ENCODE measurements at places on chromosomes 7 and 10. TPM values are rescaled to one million over a fixed set of nuclear protein-coding genes. Genes with fewer than 3 reads are reported as not detected.

Gene PHKG1
- 0.26 TPM for total RNA-seq

Gene CNNM2
- total RNA-seq, result 3.9 TPM

Gene LBX1
- total RNA-seq, result not detected

Gene SLC13A4
- total RNA-seq, result under 0.01 TPM

Gene CLCN1
- total RNA-seq, result under 0.01 TPM

Gene UNCX
- total RNA-seq, result not detected

Gene ENTPD7
- total RNA-seq, result 19.0 TPM

Gene ZKSCAN1
- total RNA-seq, result 25.0 TPM

Gene GRID2IP
- total RNA-seq, result 0.26 TPM

Gene SERPINE1
- 20.6 TPM for total RNA-seq

Gene MXI1
- total RNA-seq, result 48.7 TPM

Measured in bronchial epithelial cell (primary cell).